ENCODE measurements at places on chromosomes 16 and 17.

DNA sequence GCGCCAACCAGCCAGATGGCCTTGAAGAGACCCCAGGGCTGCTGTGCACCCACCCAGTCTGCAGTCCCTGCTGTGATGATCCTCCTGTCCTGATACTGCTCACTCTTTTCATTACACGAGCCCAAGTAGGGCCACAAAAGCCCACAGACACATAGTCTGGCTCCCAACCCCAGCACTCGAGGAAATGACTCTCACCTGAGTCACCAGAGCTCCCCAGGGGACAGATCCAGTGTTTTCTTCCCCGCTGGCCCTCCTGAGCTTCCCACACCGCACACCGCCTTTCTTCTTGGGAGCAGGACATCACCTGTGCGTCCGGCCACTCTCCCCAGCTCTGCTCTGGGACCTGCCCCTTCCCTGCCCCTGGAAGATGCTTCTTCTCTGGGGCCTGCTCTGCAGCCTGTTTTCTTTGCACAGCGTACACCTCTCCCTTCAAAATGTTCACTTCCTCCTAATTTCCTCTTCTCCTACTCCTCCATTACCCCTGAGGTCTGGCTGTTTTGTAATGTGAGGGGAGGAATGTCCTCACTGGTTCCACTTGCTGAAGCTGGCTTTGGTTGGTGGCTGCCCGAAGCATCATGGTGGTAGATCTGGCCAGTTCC is 2.0 kb upstream of the SCN4A start:
- no peak for DNase-seq

GRCh38 chr17:81428121-81428515 is 32.9 kb downstream of the BAHCC1 start:
- DNase-seq, result no peak

- DNase-seq, result no peak
Observed at GRCh38 chr17:58111676-58112075, 28.5 kb downstream of the DYNLL2 start.

GRCh38 chr16:85913688-85914422 is 14.9 kb downstream of the IRF8 start:
- DNase-seq, result no peak

DNA sequence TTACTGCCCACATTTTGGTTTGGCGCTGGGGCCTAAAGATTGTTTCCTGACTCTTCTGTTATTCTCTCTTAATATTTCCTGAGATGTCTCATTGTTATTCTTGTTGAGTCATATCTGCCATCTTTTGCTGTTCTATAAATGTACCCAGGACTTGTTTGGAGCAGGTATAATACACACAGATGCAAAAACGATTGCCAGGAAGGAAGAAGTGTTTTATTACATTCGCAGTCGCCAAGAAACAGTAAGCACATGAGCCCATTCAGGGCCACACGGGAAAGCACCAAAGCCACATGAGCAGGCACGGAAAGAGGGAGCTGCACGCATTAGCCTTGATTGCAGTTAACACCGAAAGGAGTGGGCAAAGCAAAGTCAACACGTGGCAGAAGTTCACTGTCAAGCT is 70.2 kb downstream of the ARHGAP44 start:
- no peak for DNase-seq

DNA sequence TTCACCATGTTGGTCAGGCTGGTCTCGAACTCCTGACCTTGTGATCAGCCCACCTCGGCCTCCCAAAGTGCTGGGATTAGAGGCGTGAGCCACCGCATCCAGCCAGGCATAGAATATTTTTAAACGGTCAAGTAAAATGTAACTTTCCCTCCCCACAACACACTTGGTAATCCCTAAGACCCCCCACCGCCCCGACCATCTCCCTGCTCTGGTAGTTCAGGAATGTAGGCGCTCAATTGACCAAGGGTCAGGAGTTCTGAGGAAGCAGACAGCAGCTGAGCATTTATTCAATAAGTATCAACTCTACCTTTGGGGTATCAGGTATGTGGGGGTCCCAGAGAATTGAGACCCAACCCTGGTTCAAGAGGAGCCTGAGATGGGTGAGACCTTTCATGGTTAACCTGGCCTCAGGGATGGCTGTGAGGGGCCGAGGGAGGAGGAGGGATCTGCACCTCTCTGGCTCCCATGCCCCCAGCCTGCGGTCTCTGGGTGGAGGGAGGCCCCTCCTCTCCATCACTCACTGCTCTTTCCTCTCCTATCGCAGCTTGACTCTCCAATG is 48.4 kb upstream of the TOB1 start:
- no peak for DNase-seq

DNA sequence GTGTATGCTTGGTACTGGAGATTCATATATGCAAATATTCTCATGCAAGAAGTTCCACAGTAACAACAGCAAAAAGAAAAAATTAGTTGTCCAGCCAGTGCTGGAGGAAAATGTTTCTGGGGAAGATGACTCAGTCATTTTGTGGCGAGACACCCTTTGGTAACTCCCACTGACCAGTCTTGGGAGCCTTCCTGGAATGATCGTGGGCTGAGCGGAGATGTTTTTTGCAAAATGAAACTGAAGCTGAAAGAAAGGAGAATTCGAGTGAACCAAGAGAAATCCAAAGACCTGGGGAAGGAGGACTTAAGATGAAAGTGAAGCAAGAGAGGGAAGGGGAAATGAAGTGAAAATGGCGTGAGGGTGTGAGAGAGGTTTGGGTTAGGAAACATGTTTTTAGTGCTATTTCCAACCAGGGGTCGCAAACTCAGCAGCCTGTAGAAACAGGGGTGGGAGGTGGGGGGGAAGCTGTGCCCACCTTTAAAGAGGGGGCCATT is 5.2 kb downstream of the ITPRIPL2 start:
- no peak for DNase-seq

- peak; percentile 87 for DNase-seq
Observed at GRCh38 chr17:81440511-81441244, 45.4 kb downstream of the BAHCC1 start.

DNA sequence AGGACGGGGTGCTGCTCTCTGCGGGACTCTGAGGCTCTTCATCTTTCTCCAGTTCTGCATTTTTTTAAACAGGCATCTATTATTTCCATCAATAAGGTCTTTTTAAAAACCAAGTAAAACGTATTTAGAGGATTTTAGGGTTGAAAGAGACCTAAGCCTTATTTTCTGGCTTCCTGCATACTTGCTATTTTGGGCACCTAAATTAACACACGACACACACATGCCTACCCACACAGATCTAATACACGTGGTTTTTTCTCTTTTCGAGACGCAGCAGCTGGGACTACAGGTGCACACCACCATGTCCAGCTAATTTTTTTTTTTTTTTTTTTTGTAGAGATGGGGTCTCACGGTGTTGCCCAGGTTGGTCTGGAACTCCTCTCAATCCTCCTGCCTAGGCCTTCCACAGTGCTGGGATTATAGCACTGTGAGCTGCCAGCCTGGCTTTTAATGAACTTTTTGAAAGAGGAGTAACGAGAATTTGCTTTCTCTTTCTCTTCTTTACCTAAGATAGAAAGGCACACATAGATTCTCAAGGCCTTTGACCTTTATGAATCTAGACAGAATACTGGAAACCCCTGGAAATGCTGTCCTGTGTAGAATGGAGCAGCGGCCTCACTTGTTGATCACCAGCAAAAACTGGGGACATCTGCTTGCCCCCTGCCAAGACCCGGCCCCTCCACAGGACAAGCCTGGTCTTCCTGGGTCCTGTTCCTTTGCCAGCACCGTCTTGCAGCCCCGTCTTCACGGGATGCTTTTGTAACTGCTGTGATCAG is 13.8 kb downstream of the DNAAF8 start:
- no peak for DNase-seq

DNA sequence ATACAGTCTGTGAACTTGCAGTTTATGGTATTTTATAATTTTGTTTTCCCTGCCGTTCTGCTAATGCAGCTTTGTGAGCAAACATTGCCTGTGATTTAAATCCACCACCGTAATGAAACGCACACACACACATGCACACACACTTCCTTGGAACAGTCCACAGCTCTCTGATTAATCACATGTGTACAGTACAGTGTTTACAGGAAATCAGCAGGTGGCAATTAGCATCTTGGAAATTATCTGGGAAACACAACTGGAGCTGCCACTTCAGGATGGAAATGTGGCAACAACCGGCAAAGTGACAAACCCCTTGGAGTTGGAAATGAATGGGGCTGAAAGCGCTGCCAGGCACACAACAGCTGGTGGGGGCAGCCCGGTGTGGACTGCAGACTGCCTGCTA is 12.9 kb upstream of the ZKSCAN2 start:
- DNase-seq, result no peak

DNA sequence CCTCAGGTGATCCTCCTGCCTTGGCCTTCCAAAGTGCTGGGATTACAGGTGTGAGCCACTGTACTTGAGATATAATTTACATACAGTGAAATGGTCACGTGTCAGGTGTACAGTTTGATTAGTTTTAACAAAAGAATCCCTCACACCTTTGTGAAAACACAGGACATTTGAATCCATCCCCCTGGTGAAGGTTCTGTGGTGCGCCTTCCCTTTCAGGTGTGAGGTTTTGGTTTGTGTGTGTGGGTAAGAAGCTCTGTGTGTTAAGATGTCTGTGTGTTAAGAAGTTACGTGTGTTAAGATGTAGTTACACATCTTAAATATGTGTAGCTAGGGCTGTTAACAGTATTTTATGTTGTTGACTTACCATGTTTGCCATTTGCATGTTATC is 4.4 kb downstream of the SEC14L1 start:
- no peak for DNase-seq

DNA sequence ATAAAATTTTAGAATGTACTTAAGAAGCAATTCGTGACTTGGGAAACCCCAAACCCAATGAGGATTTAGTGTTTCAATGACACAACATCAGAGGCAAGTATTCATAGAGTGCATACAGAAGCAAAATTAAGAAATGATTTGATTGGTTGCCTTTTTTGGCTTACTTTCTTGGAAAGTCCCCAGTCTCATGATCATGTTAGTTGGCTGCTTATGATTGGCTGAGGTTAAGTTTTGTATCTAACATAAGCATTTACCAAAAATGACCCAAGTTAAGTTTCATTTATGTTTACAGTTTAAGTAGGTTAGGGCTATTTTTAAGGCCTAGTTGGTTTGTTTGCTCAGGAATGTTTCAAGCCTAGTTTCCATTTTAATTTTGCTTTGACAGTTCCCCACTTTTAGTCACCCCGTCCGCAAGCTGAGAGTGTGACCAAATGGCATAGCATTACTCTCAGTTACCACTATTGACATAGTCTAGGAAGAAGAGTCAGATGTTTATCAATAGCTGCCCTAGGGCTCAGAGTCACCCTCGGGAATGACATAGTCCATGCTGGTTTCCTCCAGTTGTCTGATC is 36.2 kb downstream of the DGKE start:
- DNase-seq, result no peak

DNA sequence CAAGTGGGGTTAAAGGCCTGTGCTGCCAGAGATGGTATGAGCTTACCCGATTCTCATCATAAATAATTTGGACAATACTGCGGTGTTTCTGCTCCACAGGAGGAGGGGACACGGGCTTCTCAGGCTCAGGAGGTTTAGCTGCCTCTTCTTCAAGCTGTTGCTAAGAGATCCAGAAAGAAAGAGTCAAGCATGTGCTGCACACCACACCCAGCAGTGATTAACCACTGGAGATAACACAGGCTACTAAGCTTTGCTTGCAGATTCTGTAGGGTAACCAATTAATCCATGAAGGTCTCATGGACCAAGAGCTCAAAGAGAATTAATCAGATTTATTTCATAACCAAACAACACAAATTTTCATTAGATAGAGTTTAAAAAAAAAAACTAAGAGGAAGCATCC is 56.6 kb downstream of the NCOR1 start:
- DNase-seq, result no peak

DNA sequence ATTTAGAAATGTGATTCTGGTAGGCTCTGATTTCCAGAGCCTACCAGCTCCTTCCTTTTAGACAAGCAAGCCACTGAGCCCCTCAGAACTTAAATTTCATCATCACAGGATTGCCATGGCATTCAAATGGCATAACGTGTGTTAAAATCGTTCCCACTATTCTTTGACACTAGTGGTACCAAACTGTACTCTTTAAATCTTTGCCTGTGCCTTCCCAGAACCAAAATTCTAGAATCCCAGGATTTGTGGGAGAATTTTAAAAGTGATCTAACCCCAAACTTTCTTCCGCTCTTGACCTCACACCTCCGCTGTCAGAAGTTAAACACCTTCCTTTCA is 287 bp upstream of the INTS2 start:
- DNase-seq, result no peak

GRCh38 chr16:10356870-10357842 is 28.7 kb upstream of the ATF7IP2 start:
- no peak for DNase-seq
